Substantia nigra (tissue), 51 donors: ENCODE measurements at places on chromosomes 5 and 9.

- DNase-seq: peak; percentile 64
Measured at GRCh38 chr5:81856948-81857928, 106.3 kb upstream of the SSBP2 start.

- DNase-seq: no peak
Measured at GRCh38 chr9:133106511-133107244, 14.4 kb downstream of the RALGDS start.

GRCh38 chr5:52876456-52876855 is 88.7 kb downstream of the ITGA1 start:
- no peak for DNase-seq

DNA sequence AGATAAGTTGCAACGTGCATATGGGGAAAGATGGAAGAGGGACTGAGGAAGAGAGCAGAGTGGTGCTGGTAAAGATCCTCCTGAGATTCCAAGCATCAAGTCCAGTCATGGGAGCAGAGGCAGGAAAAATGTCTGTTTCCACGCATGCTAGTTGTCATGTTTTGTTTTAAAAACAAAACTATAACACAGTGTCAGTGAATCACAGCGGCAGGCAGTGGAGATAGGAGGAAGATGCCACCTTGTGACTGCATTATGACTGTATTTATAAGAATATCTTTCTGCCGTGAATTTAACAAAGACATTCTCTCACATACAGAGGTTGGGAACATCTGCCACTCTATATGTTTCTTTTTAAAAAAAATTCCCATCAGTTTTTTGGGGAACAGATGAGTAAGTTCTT is 3.7 kb upstream of the SVEP1 start:
- no peak for DNase-seq

DNA sequence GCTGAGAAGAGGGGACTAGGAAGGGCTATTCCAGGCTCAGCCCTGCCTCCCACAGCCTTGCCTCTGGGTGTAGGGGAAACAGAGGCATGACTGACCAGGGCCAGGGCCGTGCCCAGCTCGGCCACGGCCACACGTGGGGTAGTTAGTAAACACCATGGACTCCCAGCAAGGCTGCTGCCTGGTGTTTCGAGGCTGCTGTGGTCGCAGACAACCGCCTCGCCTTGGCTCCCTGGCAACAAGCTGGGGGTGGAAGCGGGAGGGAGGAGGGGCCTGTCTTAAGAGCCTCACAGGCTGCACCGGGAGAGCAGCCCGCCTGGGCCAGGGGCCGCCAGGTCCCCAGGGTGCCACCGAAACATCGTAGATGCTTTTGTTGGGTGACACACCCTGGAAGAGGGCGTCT is 90.2 kb upstream of the CACNA1B start:
- no peak for DNase-seq

DNA sequence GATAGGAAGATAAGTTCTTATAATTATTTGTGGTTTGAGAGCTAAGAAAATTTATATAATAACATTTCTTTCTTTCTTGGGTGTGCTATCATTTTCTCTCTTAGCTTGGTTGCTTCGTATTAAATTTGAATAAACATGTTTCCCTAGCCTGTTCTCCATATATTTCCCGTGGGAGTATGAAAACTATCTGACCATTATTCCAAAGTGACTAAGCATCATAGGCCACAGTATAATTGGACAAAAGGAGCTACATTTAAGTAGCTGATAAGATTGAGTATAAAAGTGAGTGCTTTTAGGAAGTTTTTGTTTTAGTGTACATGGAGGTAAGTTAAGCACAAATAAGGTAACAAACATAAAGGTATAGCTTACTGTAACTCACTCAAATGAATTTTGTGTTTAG is 8.4 kb upstream of the OSMR start:
- DNase-seq: no peak

GRCh38 chr5:61346511-61346910 is 14.5 kb downstream of the ZSWIM6 start:
- no peak for DNase-seq

DNA sequence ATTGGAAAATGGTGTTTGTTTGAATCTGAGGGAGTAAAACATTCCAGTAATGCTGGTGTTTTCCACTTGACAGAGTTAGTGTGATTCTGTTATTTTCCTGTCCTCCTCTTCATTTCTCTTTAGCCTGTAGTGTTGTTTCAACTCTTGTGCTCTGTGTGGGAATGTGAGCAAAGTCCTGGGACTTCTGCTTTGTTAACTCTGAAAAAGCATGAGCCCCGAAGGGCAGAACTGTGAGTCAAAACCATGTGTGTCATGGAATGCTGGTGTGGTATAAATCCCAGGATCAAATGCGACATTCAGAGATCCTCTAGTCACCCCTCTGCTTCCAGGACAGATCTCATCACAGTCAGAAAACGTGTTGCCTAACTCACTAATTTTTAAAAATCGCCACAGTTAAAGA is 8.9 kb downstream of the F2R start:
- DNase-seq: no peak

DNA sequence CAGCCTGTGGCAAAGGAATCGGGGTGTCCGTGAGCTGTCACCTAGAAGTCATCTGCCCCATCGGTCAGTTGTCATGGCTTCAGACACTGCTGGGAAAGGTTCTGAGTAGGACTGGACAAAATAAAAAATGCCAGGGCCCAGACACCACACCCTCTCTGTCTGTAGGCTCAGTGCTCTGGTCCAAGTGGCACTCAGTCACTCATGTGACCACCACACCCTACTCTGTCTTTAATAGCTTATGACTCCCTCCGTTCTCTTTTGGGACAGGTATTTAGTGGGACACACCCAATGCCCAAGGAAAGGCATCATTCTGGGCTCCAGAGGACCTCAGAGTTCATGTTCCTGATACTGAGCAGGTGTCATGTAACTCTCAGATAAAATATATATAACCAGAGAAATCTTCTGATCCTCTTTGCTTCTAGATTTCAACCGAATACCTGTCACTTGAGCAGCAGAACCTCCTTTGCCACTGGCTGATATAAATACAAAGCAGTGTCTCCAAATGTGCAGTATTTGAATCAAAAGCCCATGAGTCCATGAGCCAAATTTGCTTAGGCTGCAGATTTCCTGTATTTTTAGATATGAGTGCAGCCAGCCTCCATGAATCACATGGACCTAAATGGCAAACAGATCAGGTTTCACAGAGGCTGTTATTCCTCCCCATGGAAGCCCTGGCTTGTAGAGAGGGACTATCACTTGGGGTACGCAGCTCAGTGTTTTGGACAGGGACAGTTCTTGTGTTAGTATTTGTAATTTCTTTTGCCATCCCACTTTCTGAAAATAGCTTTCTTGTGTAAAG is 272.0 kb downstream of the ARHGAP26 start:
- DNase-seq: no peak

- DNase-seq: no peak
Measured at GRCh38 chr5:172353271-172353812, 69.8 kb upstream of the UBTD2 start.
